ENCODE measurements at places on chromosomes 2 and 18.
A peak's percentile ranks its signal among the peaks of the same experiment; 100 is the strongest.

GRCh38 chr2:113848758-113849415 lies 41.0 kb upstream of the ACTR3 start:
- DNase-seq = no peak

- DNase-seq = peak; percentile 39
Observed at GRCh38 chr2:317501-318424, 29.9 kb upstream of the ALKAL2 start.

GRCh38 chr2:239136762-239137161 lies 264.1 kb downstream of the HDAC4 start:
- DNase-seq = no peak

DNA sequence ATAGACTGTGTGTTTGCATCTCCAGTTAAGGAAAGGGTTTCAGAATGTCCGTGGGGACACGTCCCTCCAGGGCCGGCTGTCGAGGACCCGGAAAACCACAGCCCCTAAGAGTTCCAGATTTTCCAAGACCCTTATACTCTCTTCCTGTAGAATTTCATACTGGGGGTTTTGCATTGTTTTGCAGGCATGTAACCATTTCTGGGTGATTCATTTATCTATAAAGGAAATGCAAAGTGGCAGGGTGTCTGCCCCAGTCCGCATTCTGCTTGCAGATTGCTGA lies 8.5 kb downstream of the SP9 start:
- DNase-seq = no peak

DNA sequence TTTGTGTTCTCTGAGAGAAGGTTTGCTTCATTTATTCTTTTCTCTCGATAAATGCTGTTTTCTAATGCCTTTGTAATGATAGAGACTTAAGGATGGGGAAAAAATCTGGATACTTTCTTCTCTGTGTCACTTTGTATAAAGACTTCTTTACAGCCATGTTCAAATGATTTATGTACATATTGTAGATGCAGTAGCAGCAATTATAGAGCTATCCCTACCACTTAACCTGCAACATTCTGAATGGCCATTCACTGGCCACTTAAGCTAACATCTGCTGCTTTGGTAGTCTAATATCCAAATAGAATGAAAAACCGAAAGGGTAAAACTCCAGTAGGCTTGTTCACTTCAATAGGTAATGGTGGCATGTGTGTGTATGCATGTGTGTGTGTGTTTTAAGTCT lies 97.8 kb downstream of the CSRNP3 start:
- no peak for DNase-seq

DNA sequence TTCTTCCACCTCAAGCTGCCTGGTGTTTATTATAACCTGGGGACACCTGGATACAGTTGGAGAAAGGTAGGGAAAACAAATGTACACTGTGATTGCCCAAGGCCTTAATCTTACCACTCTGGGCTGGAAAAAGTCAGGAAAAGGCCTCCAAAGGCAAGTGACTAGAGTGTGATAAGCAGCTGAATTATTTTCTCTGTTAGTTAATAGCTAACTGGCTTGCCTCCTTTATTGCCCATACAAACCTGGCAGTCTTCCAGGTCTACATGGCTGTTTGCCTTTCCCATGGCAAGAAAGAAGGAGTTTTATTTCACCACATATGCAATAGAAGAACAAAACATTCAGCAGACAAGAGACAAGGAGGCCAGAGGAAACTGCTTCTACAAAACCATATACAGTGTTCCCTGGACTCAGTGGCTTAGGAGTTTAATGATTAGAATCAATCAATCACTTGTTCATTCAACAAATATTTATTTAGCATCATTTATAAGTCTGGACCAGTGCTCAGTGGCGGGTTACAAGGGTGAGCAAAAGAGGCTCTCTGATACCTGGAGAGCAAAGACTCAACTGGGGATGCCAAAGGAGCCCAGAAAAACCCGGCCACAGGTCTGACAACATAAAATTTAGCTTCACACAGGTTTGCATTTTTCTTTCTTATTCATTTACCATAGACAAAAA lies 27.5 kb upstream of the SUCLG1 start:
- no peak for DNase-seq

DNA sequence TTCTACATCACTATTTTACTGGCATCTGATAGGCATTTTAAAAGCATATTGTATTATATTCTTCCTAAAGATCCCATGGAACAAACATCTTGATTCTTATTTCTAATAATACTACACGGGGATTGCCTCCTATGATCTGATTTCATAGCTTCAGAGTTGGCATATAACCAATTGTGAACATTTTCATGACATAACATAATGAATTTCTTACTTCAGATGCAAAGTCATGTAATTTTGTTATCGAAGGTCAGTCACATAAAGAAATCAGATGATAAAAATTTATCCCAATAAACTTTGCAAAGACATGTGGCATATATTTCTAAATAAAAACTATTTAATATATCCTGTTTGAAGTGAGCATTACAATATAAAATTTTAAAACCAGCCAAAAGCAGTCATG lies 93.3 kb downstream of the COL5A2 start:
- no peak for DNase-seq

- DNase-seq = no peak
Observed at GRCh38 chr2:6841537-6842287, 24.0 kb downstream of the CMPK2 start.

- peak; percentile 22 for DNase-seq
Observed at GRCh38 chr2:222174450-222174849, 124.3 kb downstream of the PAX3 start.

DNA sequence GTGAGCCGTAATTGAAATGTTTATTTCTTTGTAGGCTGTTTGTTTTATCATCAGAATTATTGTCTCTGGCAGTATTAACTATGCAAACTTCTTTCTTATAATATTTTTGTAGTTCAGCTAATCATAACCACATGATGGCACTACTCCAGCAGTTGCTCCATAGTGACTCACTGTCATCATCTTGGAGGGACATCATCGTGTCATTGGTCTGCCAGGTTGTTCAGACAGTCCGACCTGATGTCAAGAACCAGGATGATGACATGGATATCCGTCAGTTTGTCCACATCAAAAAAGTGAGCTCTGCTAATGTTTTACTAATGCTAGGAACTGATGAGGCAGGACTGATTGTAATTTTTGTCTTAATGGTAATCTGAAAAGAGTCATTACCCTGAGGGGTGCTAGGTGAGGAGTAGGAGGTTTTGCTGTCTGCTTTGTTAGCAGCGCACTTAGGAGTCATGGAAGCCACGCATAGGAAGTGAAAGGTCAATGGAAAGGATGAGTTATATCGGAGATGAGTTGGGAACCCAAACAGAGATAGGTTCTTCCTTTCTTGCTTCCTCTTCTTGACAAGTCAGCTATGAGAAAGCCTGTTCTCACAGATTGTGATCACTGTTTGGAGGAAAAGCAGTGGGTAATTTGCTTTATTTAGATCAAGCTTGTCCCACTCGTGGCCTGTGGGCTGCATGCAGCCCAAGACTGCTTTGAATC lies 49.2 kb downstream of the PIKFYVE start:
- no peak for DNase-seq

- no peak for DNase-seq
Observed at GRCh38 chr2:216497382-216498069, 1.1 kb upstream of the RPL37A start.

DNA sequence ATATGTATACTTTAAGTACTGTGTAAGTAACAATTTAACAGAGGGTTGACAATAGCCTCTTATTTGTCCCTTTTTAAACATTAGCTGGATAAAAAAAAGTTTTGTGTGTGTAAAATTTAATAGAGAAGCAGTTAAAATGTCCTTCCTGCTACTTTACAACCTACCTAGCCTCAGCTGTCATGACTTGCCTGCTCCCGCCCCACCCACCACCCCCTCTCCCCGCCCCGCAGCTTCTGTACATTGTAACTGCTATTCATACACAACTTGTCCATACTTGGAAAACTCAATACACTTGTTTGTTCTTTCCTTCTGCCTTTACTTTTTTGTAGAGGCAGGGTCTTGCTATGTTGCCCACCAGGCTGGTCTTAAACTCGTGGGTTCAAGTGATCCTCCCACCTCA lies 19.5 kb downstream of the RELCH start:
- DNase-seq = no peak

GRCh38 chr18:73986711-73987110 lies 160.9 kb downstream of the FBXO15 start:
- no peak for DNase-seq

Measured in iPS-NIHi11 (cell line).